Caco-2 (cell line): ENCODE measurements at places on chromosomes 1 and 21. TPM values are rescaled to one million over a fixed set of nuclear protein-coding genes. Genes with fewer than 3 reads are reported as not detected.

GRCh38 chr1:74650561-74650960 lies 23.0 kb downstream of the ERICH3 start:
- DNase-seq = no peak
- no peaks in the 10 kb centered on the region for H3K36me3 ChIP-seq
- H3K4me1 ChIP-seq = no peaks in the 10 kb centered on the region
- H3K4me3 ChIP-seq = no peak overlapping the region

- H3K4me3 ChIP-seq = no peak overlapping the region
- no peaks in the 10 kb centered on the region for H3K4me1 ChIP-seq
- H3K27me3 ChIP-seq = no peaks in the 10 kb centered on the region
- no peak overlapping the region for H3K27ac ChIP-seq
- no peaks in the 10 kb centered on the region for H3K36me3 ChIP-seq
- DNase-seq = no peak
Measured at GRCh38 chr21:39007532-39007931, 175.7 kb downstream of the PSMG1 start.

DNA sequence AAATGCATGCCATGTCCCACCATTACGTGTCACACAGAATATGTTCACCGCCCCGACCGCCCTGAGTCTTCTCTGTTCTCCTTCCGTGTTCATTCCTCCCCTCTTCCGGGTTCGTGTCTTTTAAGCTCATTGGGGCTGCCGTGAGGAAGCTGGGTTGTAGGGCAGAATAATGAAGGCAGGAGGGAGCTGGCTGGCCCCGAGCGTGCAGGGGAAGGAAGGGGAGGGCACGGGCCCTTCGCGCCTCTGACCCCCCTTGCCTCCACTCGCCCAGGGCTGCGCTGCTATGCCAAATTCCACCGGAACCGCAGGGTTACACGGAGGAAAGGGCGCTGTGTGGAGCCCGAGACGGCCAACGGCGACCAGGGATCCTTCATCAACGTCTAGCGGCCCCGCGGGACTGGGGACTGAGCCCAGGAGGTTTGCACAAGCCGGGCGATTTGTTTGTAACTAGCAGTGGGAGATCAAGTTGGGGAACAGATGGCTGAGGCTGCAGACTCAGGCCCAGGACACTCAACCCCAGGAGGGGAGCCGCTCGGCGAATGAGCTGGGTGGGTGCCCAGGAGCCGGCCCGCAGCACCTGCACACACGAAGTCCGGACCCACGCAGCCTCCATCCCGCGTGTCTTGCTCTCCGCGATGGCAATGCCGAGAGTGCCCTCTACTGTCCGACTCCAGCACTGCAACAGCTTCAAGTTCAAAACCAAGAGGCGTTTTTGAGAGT lies 16.5 kb upstream of the AGTRAP start:
- H3K27me3 ChIP-seq = no peaks in the 10 kb centered on the region
- peak; percentile 62 for DNase-seq
- no peaks in the 10 kb centered on the region for H3K36me3 ChIP-seq
- no peak overlapping the region for H3K27ac ChIP-seq

GRCh38 chr1:176552217-176552991 lies 89.4 kb downstream of the PAPPA2 start:
- H3K27ac ChIP-seq = no peak overlapping the region
- H3K4me1 ChIP-seq = no peaks in the 10 kb centered on the region
- no peak overlapping the region for H3K4me3 ChIP-seq
- no peaks in the 10 kb centered on the region for H3K36me3 ChIP-seq
- no peaks in the 10 kb centered on the region for H3K27me3 ChIP-seq

DNA sequence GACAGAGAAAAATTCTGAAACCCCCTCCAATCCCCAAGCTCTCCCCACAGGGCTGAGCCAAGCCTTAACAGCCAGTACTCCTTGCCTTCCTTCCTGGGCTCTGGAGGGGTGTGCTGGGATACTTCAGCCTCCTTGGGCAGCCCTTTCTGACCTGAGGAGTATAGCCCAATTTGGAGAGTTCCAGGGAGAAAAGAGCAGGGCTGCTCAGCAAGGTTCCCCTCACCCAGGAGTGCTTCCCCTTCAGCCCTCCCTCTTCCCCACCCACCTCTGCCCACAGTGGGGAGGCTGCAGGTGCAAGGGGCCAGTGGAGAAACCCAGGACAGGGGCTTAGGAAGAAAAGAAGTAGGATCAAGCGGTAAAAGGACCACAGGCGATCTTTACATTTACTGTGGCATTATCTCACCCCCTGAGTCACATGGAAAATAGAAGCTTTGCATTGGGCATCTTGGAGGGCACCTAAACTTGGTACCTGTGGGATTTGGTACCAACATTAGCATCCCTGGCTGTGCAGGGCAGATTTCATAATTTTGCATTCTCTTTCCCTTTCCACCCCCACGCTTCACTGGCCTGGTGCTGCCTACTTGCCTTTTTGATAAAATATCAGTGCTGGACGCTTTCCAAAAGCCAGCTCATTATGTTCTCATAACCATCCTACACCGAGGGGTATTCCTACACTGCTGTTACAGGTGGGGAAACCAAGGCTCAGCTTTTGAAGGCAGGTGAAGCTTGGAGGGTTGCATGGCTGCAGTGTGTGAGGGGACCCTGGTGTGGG lies 2.8 kb upstream of the ADORA1 start:
- DNase-seq = no peak
- H3K27ac ChIP-seq = no peak overlapping the region
- H3K4me3 ChIP-seq = no peak overlapping the region
- H3K4me1 ChIP-seq = peaks cover 16% of the 10 kb centered on the region

DNA sequence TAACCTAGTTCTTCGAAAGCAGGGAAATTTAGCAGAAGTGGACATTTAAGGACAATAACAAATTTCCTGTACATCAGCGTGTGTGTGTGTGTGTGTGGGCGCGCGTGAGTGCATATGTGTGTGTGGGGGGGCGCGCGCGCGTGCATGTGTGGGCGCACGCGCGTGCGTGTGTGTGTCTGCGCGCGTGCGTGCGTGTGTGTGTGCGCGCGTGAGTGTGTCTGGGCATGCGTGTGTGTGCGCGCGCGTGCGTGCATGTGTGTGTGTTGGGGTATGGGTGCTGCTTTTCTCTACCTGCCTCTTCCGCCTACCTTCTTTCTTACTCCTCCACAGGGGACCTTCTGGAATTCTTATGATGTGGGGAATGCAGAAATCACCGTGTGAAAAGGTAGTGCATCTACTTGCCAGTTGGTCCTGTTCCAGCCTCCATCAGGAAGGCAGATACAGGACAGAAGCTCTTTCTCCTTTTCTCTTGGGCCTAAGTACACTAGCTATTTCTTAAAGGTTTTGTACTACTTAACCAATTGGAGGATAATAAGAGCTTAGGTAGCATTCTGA lies 165.4 kb upstream of the KCNK2 start:
- H3K36me3 ChIP-seq = no peaks in the 10 kb centered on the region
- no peaks in the 10 kb centered on the region for H3K4me1 ChIP-seq
- no peak overlapping the region for H3K4me3 ChIP-seq
- no peak for DNase-seq

DNA sequence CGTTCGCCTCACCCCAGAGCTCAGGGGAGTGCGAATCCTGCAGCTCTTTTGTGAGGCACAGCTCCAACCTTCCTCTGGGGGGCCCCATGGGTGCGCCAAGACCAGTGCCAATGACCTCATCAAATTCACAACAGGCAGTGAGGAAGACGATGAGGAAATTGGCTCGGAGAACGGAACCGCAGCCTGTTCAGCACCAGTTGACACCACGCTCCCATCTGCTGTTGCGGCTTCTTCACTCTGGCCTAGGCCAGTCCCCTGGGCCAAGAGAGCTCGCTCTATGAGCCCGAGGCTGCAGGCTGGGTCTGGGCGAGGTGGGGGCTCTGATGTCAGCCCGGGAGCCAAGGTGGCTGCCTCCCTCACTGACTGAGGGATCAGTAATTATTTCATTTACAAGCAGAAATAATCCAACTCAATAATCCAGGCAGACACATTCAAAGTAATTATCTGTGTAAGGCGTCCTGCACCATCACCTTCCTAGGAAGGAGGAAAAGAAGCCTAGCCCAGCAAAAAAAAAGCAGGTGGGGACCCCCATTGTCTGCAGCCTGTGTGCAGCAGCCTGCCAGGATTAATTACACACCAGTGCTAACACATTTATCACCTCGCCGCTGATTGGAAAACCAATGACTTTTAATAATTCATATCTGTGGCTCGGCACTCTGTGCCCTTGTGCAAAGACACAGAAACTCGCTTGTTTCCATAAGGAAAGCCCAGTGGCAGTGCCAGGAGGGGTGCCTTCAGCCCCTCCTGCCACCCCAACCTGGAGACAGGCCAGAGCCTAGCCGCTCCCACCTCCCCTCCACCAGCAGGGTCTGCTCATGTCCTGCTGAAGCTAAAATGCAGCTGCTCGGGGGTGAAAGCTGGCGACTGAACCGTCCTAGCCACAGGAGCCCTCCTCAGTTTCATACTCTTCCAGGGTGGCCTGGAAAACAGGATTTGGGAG lies 1.9 kb downstream of the PLEKHA6 start:
- peaks cover 39% of the 10 kb centered on the region for H3K4me1 ChIP-seq
- no peaks in the 10 kb centered on the region for H3K36me3 ChIP-seq
- no peak overlapping the region for H3K4me3 ChIP-seq
- DNase-seq = no peak
- no peaks in the 10 kb centered on the region for H3K27me3 ChIP-seq

DNA sequence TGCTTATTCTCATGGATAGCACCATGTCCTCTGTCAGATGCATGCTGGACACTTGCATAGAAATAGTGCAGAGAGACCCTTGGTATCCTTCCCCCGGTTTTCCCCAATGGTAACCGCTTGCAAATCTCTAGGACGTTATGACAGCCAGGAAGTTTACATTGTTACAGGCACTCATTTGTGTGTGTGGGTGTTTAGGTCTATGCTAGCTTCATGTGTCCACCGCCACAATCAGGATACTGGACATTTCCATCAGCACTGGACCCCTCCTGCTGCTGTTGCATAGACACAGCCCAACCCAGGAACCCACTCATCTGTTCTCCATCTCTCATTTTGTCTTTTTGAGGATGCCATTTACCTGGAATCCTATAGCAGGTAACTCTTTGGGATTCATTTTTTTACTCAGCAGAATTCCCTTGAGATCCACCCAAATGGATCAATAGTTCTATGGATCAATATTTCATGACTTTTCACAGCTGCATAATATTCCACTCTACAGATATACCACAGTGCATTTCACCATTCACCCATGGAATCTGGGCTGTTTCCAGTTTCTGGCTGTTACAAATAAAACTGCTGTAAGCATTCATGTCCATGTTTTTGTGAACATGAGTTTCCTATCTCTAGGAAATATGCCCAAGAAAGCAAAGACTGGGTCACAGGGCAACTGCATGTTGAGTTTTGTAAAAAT lies 6.6 kb upstream of the WNT9A start:
- no peaks in the 10 kb centered on the region for H3K36me3 ChIP-seq
- no peaks in the 10 kb centered on the region for H3K4me1 ChIP-seq
- no peaks in the 10 kb centered on the region for H3K27me3 ChIP-seq

- no peak overlapping the region for H3K27ac ChIP-seq
- DNase-seq = no peak
- no peaks in the 10 kb centered on the region for H3K4me1 ChIP-seq
- no peaks in the 10 kb centered on the region for H3K36me3 ChIP-seq
Measured at GRCh38 chr1:218254296-218254946, 30.7 kb upstream of the RRP15 start.

DNA sequence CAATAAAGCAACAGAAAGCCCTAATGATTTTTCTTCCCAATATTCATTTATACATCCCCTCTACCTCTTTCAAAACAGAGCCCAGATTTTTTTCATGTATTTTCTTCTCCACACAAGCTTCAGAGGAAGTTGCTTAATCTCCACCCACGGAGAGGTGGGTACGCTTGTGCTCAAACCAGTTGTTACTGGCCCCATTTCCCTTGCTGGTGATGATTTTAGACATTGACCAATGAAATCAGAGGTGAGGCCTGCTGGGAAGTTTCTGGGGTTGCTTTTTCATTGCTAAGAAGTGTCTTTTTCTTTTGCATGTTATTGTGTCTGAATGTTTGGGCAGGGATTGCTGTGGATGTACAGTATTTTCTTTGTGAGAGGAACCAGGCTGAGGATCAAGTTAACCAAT lies 448.1 kb upstream of the B3GALT2 start:
- H3K27ac ChIP-seq = no peak overlapping the region
- H3K4me1 ChIP-seq = no peaks in the 10 kb centered on the region
- no peaks in the 10 kb centered on the region for H3K36me3 ChIP-seq

DNA sequence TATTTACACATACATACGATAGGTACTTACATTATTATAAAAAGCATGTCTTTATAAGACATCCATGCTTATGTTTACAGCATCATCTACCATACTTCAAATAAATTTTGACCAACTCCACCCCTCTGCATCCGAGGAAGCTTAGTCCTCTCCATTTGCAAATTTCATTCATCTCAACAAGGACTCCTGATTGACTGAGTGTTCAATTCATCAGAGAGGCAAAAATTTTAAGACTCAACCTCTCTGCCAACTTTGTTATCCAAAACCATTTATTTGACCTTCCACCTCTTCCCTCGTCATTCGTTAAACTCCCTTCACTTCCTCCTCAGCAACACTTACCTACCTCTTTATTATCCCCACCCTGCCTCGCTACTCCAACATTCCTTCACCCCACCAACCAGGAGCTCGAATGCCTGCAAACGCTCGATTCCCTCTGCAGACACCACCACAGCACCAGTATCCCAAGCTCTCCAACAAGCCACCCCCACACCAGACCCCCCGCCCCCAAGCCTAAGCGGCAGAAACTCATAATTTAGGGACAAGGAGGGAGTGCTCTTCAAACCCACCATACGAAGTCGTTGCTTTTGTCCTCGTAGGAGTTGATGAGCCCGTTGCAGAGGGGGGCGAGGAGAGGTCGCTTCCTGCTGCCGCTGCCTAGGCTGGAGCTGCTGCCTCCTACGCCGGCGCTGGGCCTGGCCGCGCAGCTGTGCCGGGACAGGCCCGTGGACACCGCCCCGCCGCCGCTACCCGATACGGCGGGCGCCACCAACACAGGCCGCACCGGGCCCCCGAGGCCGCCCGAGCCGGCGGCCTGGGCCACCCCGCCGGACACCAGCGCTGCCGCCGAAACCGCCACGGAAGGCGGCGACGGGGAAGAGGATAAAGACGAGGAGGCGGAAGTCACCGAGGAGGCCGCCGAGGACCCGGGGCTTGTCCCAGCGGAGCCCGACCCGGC lies 803 bp downstream of the COP1 start:
- H3K36me3 ChIP-seq = no peaks in the 10 kb centered on the region
- H3K27me3 ChIP-seq = no peaks in the 10 kb centered on the region
- DNase-seq = peak; percentile 66

DNA sequence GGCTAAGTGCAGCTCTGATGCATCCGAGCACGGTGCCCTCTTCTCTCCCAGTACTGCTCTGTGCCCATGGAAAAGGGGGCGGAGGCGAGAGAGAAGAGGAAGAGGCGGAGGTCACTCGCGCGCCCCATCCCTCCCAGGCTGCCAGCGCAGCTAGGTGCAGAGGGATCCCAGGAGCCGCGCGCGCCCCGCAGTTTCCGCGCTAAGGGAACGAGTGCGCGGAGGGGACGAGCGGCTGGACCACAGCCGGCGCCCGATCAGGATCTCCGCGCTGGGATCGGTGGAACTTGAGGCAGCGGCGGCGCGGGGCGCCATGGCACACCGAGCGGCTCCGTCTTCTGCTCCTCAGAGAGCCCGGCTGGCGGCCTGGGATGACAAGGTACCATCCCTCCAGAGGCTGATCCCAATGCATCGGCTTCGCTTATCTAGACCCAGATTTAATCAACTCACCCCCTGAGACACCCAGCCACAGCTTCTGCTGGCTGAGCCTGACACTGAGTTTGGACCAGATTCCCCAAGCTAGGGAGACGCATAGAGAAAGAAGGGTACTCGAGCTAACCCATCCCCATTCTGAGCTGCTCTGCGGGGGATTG lies at the start of gene PTGFR:
Gene PTGFR, plus strand, starts transcription at position 114 of the 590 bp plus-strand sequence. CDS start 1,770 bp downstream, outside the sequence.
- no peaks in the 10 kb centered on the region for H3K4me1 ChIP-seq
- DNase-seq = no peak
- H3K27me3 ChIP-seq = no peaks in the 10 kb centered on the region
- H3K4me3 ChIP-seq = no peak within 1 kb of the TSS
- H3K36me3 ChIP-seq = no peaks in the 10 kb centered on the region

The ASTN1 gene
- not detected in 2 replicates for total RNA-seq

The MDM4 gene
- total RNA-seq = 56.5 and 58.9 TPM in 2 replicates

The SPRR3 gene
- total RNA-seq = 0.70 and 1.0 TPM in 2 replicates

The FBXO2 gene
- total RNA-seq = 78.5 and 79.8 TPM in 2 replicates

The LYPD8 gene
- not detected in 2 replicates for total RNA-seq

The RGS18 gene
- not detected in 2 replicates for total RNA-seq

The TP53BP2 gene
- 49.6 and 51.2 TPM in 2 replicates for total RNA-seq
